A172 (cell line): ENCODE measurements at places on chromosomes 12 and 14.

- DNase-seq, result no peak
These were observed 248.6 kb downstream of the BCL11B start for GRCh38 chr14:99023371-99023770.

DNA sequence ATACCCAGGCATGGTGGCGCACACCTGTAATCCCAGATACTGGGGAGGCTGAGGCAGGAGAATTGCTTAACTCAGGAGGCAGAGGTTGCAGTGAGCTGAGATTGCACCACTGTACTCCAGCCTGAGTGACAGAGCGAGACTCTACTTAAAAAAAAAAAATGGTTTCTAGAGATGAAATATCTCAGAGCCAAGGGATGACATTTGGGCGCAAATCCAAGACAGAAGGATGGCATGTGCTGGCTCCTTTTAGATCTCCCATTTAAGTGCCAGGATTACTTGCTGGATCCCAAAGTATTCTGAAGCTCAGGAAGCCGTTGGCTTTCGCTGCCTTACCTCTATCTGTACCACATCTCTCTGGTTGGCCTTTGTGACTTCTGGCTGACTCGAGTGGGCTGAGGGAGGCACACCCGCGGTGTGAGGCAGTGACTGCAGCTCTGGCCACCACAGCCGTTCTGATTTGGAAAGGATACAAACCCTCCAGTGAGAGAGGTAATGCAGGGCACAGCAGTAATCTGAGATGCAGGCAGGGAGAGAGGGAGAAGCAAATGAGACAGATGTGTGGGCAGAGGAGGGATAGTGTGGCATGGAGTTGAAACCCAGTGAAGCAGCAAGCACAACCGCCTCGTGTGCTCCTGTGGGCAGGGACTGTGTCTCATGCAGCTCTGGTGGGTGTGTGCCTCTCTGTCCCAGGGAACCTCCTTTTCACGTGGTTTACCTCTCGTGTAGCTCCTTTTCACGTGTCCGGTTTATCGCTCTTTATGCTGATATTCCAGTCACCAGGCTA lies 4.9 kb downstream of the B4GALNT3 start:
- DNase-seq, result no peak

DNA sequence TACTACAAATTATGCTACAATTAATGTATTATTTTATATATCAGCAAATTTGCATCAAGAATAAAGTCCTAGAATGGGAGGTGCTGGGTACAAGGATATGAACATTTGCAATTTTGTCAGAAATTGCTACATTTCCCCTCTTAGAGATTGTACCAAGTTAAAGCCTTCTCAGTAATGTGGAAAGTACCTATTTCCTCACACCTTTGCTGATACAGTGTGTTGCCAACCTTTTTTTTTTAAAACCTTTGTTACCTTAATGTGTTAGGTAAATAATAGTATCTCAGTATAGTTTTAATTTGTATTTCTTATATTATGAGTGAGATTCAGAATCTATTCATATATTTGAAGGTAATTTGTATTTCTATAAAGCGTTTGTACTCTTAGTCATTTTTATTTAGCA lies 95.4 kb upstream of the HIF1A start:
- DNase-seq, result no peak

DNA sequence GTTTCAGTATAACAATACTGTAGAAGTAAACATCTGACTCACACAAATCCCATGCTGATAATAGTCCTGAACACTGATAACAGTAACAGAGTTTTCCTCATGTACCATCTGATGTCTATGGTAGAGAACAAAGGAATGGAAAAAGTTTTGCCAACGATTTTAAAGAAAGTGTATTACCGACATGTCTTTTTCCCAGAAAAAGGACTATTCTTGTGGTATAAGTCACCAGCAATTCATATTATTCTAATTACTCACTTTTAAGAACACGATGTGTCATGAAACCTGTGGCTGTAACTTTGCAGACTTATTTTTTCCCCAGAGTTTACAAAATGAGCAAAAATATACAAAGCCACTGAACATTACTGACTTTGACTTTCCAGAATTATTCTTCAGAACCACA lies 40.1 kb upstream of the DCN start:
- DNase-seq, result peak; percentile 46

GRCh38 chr14:72740504-72740961 lies 153.4 kb downstream of the DPF3 start:
- no peak for DNase-seq

DNA sequence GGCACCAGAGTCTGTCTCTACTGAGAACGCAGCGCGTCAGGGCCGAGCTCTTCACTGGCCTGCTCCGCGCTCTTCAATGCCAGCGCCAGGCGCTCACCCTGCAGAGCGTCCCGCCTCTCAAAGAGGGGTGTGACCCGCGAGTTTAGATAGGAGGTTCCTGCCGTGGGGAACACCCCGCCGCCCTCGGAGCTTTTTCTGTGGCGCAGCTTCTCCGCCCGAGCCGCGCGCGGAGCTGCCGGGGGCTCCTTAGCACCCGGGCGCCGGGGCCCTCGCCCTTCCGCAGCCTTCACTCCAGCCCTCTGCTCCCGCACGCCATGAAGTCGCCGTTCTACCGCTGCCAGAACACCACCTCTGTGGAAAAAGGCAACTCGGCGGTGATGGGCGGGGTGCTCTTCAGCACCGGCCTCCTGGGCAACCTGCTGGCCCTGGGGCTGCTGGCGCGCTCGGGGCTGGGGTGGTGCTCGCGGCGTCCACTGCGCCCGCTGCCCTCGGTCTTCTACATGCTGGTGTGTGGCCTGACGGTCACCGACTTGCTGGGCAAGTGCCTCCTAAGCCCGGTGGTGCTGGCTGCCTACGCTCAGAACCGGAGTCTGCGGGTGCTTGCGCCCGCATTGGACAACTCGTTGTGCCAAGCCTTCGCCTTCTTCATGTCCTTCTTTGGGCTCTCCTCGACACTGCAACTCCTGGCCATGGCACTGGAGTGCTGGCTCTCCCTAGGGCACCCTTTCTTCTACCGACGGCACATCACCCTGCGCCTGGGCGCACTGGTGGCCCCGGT lies at the start of gene PTGDR:
TSS of gene PTGDR (plus strand) at position 198 of the 778 bp plus-strand sequence. CDS start at position 315, 117 bp downstream.
- DNase-seq, result no peak

GRCh38 chr14:100654814-100655740 lies 67.9 kb upstream of the BEGAIN start:
- DNase-seq, result no peak

- DNase-seq, result peak; percentile 2
These were observed 38.4 kb upstream of the CEP83 start for GRCh38 chr12:94498073-94498472.

GRCh38 chr14:32542507-32542906 lies 213.4 kb downstream of the AKAP6 start:
- no peak for DNase-seq

GRCh38 chr12:103966736-103967135 lies 1.1 kb downstream of the TDG start:
- no peak for DNase-seq

- no peak for DNase-seq
These were observed 26.4 kb downstream of the GXYLT1 start for GRCh38 chr12:42118136-42118879.

DNA sequence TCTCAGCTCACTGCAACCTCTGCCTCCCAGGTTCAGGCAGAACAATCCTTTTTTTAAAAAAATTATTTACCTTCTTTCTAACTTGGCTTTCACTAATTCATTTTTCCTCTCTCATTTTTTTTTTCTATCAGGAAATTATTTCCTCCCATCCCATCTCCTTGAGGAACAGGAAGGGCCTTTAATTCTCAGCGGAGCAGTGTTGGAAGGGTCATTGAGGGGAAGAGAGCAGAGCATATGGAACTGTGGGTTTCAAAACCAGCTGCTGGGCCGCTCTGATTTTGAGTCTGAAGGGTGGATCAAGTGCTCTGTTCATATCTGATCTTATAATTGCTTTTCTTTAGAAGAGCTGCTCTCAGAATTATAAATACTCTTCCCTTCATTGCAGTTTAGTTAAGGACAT lies 29.0 kb downstream of the NUBPL start:
- no peak for DNase-seq

GRCh38 chr12:76360316-76360715 lies 12.1 kb upstream of the BBS10 start:
- no peak for DNase-seq

DNA sequence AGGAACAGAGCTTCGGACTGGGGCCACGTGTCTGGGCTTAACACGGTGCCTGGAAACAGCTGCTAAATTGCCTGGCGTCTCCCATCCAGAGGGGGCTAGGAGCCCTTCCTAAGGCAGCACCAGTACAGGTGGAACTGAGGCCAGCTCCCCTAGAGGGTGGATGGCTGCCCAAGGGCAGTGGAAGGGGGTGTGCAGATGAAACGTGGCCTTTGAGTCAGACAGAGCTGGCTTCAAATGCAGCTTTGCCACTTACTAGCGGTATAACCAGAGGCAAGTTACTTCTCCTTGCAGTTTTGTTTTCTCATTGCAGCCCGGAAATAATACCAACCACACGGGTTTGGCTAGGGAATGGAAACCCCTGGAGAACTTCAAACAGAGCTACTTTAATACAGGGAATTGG lies 59.3 kb upstream of the SLC24A4 start:
- DNase-seq, result no peak

- DNase-seq, result no peak
These were observed 682 bp downstream of the BATF start for GRCh38 chr14:75522983-75523318.

DNA sequence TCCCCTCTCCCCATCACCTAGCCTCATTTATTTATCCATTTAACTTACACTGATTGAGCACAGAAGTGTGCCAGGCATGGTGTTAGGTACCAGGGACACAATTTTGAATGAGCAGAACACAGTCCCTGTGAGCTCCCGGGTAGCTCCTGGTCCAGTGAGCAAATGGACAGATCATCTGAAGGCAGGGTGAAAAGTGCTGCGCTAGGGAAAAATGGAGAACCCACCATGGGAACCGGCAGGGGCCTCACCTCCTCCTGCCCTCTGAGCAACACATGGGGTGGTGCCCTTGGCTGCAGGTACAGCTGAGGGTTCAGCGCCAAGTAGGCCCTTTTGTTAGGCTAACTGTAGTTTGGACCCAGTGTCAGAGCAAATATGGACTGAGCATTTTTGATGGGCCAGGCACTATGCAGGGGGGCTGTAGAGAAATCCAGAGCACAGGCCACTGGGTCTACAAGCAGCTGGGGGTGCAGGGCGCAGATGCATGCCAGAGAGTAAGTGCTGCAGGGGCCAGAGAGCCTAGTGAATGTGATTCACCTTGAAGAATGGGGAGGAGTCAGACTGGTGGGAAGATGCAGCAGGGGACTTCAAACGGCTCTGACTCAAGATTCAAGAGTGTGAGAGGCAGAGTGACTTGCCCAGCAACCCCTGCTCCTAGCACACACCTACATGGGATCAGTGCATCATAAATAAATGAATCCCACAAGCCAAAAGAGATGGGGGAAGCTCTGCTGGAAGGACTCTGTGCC lies 28.2 kb downstream of the LTBP2 start:
- DNase-seq, result peak; percentile 77

DNA sequence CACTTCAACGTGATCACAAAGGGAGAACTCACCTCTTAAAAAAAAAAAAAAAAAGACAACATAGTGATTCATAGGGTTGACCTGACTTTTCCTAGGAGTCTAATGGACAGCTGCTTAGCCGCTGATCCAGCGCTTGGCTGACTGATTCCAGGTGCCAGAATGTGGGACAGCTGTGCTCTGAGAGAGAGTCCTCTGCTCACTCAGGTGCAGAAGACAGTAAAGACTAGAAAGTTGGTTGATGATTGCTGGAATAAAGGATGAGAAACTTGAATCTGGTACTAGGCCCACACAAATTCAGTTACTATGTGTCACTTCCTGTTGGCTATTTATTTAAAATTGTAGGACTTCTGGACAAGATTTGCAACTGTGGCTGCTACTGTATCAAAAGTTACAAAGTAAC lies 229.4 kb downstream of the CHST11 start:
- peak; percentile 30 for DNase-seq

DNA sequence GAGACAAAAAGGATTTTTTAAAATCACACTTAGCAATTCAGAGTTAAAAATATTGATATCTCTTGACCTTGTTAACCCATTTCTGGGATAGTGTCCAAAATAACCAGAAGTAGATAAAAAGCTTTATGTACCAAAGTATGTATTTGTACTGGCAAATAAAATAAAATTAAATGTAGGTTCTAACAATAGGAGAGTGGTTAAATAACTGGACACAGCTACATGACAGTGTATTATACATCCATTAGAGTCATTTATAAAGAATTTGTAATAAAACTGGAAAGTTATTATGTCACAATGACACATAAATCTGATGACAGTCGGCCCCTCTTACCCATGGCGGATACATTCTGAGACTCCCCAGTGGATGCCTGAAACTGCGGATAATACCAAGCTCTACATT lies 34.0 kb downstream of the BMAL2 start:
- peak; percentile 34 for DNase-seq

DNA sequence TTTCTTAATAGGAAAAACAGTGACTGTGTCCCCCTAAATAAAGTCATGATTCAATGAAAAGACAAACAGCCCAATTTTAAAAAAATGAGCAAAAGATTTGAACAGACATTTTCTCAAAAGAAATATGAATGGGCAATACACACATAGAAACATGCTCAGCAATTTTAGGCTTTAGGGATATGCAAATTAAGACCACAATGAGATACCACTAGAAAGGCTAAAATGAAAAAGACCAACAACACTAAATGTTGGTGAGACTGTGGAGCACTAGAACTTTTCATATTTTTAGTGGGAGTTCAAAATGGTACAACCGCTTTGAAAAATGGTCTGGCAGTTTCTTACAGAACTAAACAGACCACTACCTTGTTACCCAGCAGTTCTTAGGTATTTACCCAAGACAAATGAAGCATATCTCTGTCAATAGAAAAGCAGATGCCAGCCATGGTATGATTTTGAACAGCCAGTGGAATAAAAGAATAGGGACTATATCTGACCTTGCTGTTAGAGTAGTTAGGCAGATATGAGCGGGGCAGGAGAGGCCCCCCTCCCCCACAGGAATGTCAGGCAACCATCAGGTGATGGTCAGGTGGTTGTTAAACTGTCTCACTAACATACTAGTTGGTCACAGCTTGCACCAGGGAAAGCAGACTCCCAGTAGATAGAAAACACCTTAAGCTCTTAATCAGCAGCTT lies 108.8 kb downstream of the PRKCH start:
- no peak for DNase-seq

GRCh38 chr14:58571769-58572472 lies 65.8 kb upstream of the DACT1 start:
- peak; percentile 9 for DNase-seq

GRCh38 chr12:92147491-92147890 lies 1.8 kb upstream of the BTG1 start:
- no peak for DNase-seq

DNA sequence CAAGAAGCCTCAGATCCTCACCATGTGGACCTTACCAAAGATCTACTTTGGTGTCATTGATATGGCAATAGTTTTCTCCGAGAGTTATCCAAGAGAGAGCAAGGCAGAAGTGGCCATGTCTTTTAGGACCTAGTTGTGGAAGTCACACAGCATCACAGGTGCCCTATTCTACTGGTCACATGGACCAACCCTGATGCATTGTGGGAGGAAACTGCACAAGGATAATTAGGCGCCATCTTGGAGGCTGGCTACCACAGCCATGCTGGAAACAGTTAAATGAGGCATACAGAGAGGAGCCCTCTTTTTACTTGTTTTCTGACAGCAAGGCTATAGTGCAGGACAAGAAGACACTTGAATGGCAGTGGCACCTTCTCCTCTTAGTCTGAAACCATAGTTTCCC lies 49.8 kb downstream of the GNS start:
- no peak for DNase-seq
